ENCODE measurements at places on chromosomes 3 and 15.

DNA sequence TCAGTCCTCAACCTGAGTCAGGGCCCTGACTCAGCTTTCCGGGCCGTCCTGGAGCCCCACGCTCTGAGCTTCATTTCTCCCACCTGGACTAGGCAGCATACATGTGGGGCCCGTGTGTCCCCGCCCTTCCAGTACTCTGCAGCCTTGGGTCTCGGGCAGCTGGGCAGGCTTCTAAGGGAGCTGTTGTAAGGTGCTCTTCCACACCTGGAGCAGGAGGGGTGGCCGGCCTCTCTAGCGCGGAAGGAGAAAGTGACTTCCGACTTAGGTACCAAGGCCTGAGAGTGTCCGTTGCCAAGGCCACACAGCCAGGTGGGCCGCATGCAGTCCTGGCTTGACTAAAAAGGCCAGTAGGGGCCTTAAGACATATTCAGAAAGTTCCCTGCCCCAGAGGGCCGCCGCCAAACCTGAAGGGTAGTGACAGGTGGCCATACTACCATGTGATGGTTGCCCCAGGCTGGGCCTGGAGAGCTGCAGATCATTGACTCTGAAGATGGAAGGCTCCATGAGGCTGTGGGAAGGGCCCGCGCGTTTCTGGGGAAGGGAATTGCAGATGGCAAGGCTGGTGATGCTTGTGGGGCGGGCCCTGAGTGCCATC is 9.4 kb upstream of the SEMA3B start:
- no peak for DNase-seq

DNA sequence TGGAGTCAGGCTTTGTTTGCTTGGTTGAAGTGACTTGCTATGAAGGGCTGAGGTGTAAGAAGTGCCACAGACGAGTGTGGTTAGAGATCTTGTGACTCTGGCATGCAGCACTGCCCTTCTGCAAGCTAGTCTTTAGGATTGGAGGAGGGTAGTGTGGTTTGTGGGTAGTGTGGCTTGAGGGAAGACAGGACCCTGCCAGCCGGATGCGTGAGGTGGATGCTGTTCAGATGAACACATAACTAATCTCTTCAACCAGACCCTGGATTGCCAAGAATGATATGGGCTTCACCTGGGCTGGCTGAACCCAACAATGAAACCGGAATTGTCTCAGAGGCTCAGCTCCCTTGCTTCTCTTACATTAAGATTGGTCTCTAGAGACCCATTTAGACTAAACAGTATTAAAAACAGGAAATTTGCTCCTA is 32.7 kb downstream of the STARD9 start:
- no peak for DNase-seq

DNA sequence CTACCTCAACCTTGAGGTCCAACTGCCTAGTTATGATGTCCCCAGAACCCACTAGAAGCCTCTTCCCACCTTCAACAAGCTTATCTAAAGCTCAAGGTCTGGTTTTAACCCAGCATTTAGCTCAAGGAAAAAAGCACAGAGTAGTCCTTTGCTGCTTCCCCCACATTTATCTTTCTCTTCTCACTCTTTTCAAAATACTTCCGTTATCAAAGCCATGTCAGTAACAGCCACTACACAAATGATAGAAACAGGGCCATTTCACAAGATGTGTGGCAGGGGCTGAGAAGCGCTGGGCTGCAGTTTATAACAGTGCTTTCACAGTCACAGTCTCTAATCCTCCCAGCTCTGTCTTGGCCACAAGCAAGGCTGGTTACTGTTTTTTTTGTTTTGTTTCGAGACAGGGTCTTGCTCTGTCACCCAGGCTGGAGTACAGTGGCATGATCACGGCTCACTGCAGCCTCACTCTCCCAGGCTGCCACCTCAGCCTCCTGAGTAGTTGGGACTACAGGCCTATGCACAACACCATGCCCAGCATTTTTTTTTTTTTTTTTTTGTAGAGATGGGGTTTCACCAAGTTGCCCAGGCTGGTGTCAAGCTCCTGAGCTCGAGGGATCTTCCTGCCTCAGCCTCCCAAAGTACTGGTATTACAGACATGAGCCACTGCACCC is 218.8 kb downstream of the OSBPL10 start:
- DNase-seq: no peak

DNA sequence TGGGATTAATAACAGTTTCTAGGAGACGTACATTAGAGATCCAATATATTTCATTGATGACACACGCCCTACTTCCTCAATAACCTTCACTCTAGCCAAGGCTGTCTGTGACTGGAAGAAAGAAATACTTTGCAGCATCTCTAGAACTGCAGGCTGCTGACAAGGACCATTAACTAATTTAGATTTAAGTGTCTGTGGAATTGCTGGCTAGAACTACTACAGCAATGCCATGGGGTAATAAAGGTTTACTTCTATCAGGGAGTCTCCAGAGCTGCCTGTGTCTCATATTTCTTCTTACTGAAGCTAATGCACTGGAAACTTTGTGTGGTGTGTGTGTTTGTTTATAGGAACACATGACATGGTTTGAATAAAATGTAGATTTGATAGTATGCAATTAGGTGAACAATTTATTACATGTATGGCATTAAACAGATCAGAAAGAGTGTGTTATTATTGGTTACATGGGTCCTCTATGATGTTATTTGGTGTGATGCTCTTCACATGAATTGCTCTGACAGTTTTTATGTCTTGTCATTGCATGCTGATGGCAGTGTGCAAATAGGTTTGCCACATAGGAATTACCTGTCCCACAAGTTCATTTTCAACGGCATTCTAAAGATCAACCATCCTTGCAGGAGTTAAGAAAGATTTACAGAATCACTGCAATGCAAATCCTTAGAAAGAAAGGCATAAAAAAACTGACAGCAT is 916.2 kb upstream of the CADM2 start:
- no peak for DNase-seq

- no peak for DNase-seq
Observed at GRCh38 chr3:71061581-71061980, 521.9 kb downstream of the FOXP1 start.

GRCh38 chr15:41557673-41558399 is 1.2 kb upstream of the TYRO3 start:
- DNase-seq: peak; percentile 68

GRCh38 chr3:122168044-122168443 is 15.4 kb upstream of the CASR start:
- DNase-seq: no peak

DNA sequence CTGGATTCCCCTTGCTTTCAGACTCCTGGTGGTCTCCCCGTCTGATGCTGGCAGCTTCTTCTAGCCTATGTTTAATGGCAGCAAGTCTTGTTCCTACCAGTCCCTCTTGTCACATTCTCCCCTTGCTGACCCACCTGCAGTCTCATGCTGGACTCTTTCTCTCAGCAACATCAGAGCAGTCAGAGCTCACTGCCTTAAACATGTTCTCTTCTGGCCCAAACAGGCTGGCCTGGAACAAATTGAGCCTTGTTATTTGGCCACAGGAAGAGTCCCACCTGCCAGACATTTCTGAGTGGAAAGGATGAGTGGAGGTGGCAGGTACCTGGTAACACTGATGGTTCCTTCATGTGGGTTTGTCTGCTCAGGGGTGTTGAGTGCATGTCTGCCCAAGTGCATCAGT is 59.2 kb upstream of the APEH start:
- no peak for DNase-seq

DNA sequence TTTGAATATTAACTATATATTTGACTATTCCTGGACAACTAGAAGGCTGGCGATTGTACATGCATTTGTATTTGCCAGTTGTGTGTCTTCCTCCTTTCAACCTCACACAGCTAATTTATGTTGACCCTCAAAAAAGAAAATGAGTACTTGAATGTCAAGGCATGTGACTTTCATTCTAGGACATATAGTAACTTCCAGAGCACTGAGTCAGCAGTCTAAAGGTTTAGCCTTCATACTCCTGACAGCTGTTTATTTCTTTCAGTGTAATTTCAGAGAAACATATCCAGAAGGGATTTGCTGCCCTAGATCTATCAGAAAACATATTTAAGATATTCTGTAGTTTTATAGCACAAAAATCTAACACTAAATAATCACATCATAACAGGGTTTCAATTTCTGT is 74.6 kb upstream of the GOLGA8J start:
- no peak for DNase-seq

DNA sequence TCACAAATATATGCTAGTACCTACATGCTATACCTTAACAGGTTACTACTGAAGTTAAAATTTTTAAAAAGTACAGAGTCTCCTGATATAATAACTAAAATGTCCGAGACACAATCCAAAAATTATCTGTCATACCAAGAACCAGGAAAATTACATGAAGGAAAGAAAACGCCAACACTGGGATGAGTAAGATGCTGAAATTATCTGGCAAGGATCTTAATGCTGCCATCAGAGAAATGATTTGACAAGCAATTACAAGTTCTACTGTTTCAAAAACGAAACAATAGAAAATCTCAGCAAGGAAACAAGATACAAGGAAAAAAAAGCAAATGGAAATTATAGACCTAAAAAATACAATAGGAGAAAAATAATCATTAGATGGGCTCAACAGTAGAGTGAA is 92.5 kb downstream of the UBE3A start:
- DNase-seq: no peak
